ENCODE measurements at places on chromosomes 2 and 18.
A peak's percentile ranks its signal among the peaks of the same experiment; 100 is the strongest.

- DNase-seq = no peak
Observed at GRCh38 chr2:56784046-56784445, 600.3 kb downstream of the CCDC85A start.

DNA sequence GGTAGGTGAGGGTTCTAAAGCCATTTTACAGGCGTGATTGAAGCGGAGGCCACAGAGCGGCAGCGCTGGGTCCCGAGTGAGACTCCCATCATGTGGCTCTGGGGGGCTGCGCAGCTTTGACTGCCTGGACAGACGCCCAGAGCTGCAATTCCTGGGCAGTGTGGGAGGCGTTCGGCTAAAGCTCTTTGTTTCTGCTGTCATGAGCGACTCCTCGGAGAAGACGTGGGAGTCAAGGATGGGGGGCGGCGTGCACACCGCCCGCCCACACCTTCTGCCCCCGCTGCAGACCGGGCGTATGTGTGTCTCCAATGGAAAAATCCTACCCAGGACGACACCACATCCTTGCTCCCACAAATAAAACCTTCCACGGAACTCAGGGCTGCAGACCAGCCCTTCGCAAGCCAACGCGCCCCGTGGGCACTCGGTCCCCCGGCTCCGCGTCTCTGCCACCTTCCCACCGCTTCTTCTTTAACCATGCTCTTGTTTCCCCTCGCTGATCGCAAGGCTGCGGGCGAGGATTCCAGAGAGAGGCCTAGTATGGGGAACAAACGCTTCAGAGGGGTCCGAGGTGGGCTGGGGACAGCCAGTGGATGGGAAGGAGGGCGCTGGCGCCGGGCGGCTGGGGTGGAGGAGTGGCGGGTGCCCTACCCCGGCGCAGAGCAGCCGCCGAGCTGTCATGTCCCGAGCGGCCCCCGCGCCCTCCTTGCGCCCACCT lies 680 bp upstream of the LBH start:
- no peak for DNase-seq

- no peak for DNase-seq
Observed at GRCh38 chr2:2850218-2850755, 519.2 kb upstream of the MYT1L start.

DNA sequence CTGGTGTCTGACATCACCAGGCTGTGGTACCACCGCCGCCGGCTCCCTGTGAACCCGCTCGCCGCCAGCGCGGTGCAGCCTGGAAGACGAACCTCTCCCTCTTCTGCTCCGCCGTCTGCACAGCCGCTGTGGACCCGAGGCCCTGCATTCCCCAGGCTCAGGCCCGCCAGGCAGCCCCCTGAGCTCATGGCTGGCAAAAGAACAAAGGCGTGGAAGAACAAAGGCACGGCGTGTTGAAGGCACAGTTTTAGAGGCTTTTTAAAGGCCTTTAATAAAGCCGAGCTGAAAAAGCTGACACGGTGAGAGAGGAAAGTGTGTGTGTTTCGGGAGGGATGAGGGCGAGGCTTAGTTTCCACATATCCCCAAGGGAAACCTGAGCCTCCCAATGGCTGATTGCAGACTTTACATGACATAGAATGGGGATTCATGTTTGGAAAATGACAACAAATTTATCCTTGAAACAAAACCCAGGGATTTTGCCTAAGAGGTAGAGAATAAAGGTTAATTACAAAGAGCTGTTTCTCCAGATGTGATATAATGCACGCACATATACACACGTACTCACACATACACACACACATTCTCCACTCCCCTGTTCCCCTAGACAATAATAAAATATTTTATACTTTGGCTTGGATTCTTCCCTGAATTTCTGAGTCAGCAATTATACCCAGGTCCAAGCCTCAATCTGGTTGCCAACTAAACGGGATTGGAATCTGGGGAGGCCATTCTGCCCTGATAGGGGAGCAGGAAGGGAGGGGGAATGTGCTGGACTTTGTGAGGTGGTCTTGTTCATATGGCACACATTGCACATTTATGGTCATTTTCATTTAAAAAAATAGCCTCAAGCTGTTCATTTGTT lies 39.7 kb downstream of the RFX8 start:
- no peak for DNase-seq

DNA sequence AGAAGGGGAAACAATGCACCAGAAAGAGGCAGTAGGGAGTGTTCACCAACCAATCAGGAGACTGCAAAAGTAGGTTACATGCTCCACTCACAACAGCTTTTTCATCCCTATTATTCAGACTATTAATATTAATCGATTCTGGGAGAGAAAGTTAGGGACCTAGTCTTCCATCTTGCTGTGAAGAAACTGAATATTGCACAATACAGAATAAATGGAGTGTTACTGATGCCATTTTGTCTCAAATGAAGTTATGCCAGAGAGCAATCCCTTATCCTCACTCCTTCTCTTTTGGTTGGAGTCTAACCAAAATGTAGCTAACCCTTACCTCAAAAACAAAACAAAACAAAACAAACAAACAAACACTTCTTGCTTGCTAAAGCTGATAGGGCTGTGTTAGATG lies 1120.9 kb upstream of the GYPC start:
- no peak for DNase-seq

GRCh38 chr2:12035029-12035720 lies 288.7 kb downstream of the LPIN1 start:
- no peak for DNase-seq

DNA sequence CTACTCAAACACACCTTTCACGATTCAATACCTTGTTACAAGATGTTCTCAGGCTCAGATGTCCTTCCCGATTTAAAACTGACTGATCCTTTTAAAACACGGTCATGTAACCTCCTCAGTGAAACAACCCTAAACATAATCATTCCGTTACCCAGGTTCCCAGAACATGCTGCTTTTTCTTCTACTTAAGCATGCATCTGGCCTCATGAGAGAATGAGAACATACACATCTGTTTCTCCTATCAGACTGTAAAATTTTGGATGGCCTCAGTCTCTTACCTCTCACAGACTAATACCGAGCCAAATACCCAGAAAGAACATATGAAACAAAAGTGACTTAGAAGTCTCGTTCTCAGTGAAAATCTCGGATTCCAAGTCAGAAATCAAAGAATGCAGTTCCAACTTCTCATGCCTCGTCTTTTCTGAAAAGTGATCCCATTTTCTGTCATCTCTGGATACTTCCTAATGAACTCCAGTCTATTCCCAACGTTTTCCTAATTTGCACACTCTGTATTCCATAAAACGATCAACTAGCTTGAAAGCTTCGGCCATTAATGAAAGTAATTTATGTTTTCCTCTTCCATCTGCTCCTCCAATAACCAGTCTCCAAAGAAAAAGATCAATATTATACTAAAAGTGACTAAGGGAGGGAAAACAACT lies 919 bp downstream of the SF3B1 start:
- DNase-seq = no peak

- peak; percentile 54 for DNase-seq
Observed at GRCh38 chr2:9813312-9814128, 29.8 kb upstream of the TAF1B start.

DNA sequence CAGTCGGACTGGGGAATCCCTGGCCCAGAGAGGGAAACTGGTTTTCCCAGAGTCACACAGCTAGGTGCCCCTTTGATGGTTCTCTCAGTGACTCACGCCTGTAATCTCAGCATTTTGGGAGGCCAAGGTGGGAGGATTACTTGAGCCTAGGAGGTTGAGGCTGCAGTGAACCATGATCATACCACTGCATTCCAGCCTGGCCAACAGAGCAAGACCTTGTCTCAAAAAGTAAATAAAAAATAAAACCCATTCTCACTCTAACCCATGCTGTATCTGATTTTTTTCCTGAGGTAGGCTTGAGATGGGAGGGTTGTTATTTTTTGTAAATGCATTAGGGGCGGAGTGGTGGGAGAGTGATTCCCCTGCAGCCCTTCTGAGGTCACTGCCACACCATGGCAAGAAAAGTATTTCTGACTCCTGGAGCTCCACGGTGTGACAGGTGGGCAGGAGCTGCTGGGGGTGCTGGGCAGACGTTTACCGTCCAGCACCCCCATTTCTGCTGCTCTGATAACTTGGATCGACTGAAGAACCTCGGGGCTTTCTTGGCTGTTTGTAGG lies 60.3 kb downstream of the HPCAL1 start:
- DNase-seq = no peak

DNA sequence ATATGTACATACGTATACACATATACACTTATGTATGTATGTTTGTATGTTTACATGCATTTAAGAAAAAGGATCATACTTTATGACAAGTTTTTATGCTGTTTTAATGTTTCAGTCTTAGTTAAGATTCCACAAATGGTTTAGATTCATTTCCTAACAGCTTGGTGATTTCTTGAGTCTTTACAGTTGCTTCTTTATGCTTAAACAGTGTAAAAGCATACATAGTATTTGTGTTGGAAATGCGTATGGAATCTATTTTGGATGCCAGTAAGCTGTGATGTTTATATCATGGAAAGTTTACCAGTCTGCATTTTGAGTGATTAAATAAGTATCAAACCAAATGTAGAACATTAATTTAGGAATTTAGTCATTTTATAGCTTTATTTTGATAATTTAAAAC lies 55.4 kb downstream of the AGFG1 start:
- no peak for DNase-seq

GRCh38 chr2:105733875-105734274 lies 10.8 kb upstream of the NCK2 start:
- no peak for DNase-seq

GRCh38 chr18:73758446-73758845 lies 389.2 kb downstream of the FBXO15 start:
- DNase-seq = no peak

DNA sequence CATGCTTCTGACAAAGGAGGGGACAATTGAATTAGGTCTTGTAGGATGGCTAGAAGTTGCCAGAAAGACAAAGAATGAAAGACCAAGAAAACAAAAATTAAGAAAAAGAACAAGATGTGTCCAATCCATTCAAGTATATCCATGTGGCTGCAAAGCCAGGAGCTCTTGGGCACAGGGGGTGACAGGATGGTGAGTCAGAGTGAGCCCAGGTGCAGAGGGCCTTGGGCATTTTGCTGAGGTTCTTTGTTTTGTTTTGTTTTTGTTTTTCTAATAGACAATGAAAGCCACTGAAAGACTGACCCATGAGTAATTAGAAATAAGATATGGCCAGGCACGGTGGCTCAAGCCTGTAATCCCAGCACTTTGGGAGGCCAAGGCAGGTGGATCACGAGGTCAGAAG lies 104.6 kb upstream of the KLHL29 start:
- no peak for DNase-seq

DNA sequence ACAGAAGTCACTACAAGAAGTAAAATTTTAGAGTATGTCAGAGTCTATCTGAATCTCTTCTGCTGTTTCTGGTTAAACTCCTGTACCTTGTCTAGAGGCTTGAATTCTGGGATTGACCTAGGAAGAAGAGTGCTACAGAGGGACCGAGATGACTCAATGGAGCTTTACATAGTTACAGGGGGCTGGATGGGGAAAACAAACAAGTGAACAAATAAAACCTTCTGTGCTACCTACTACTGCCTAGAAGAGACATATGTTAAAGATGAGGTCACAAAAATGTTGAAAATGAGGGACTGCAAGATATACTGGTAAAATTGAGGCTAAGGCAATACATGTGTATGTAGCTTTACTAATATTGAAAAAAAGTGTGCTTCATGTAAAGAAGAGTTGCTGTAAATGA lies 265.4 kb upstream of the TFPI start:
- DNase-seq = no peak

DNA sequence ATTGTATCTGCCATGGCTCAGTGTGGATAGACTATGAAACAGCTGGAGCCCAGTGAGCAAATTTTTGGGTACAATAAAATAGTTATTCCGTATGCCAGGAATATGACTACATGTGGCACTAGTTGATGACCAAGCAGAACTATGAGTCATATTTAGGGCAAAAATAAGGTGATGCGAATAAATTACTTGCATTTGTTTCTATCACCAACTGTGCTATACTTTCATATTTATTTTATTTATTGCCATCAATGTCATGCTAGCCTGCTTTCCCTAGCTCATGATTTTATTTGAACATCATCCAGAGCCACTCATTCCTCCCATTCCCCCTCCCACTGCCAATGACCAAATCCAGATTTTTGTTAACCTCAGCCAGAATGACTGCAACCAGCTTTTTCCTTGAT lies 13.3 kb upstream of the FAP start:
- DNase-seq = no peak

- no peak for DNase-seq
Observed at GRCh38 chr2:170086751-170087412, 91.1 kb upstream of the MYO3B start.

DNA sequence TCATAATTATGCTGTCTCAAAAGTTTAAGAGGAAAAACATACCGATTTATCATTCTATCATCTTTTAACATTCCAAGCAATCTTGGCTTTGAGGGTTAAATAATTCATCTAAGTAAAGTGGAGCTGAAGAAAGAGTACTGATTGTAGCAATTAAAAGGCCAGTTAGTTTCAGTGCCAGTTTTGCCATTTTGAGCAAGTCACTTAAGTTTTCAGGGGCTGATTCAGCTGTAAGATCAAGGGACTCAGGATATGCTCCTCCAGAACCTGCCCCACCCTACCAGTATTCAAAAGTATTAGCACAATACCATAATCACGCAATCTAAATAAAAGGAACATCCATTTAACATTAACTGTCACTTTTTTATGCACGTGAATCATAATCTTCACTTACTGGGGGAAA lies 1.9 kb downstream of the SS18 start:
- DNase-seq = no peak

- no peak for DNase-seq
Observed at GRCh38 chr18:4549164-4549872, 94.2 kb upstream of the DLGAP1 start.

DNA sequence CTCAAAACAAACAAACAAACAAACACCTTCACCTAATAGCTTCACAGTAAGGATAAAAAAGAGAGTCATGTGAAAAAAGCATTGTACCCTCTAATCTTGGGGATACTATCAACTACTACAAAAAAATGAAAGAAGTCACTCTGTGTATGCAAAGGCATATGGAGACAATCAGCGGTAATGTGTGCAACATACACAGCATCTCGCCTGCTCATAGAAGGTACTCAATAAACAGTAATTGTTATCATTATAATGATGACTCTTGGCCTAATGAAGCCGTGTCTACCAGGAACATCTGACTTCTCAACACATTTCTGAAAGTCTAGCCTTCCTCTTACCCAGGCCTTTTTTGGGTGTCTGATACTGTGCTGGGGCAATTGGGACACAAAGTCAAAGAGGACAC lies 55.3 kb downstream of the MYCN start:
- DNase-seq = no peak

GRCh38 chr2:46267616-46268015 lies 29.6 kb upstream of the EPAS1 start:
- no peak for DNase-seq

DNA sequence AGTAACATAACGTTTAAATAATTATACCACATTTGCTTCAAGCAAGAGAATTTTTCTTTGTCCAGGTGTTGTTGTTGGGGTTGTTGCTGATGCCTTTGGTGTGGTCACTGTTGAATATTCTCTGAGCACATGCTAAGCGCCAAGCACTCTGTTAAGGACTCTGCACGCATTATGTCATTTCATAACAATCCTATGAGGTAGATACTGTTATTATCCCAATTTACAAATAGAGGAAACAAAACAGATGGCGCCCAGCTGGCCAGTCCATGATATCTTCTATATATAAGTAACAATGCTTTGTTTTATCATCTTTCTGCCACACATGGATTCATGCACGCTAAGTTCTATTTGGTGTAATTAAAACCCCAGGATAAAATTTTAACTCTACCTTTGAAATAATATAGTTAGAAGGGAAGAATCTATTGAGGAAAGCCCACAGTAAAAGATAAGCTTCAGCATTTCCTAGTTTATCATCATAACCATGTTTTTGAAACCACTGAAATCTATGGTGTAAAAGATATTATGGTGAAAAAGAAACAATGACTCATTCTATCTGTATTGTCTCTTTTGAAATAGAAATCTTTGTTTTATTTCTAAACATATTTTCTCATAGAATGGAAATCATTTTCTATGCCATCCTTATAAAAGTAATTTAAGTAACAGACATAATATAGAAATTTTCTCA lies 199.7 kb downstream of the PID1 start:
- no peak for DNase-seq
